Neural progenitor cell (in vitro differentiated cells): ENCODE measurements at places on chromosomes 1 and 21.

- no peak for DNase-seq
Measured at GRCh38 chr21:45085700-45086099, 11.3 kb downstream of the ADARB1 start.

DNA sequence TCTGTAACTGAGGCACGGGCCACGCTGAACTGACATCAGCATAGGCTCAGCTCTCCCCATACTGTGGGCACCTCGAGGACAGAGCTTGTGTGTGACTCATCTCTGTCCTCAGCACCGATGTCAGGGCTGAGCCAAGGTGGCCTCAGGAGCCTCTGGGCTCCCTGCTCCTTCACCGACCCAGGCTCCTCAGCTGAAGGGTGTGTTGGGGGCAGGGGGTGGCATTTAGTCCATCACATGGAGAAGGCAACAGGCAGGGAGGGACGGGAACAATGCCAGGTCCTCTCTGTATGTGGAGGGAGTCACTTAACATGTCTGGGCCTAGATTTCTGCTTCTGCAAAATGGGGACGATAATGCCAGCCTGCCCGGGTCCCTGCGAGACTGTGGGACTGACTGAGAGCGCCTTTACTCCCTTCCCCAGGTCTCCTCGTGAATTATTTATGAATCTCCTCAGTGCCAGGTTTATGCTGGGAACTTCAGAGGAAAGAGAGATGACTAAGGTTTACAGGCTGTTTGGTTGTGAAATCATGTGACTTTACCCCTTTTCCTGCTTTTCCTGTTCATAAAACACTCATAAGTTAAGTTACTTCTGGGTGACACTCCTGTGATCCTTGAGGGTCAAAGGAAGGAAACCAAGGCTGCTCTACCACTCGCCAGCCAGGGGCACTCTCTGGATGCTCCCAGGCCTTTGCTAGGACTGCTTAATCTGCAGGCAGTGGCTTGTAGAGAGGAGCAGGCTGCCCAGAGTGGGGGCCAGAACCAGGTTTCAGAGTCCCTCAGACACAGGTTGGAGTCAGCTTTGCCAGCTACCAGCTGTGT is 16.2 kb downstream of the TTC39A start:
- no peak for DNase-seq

DNA sequence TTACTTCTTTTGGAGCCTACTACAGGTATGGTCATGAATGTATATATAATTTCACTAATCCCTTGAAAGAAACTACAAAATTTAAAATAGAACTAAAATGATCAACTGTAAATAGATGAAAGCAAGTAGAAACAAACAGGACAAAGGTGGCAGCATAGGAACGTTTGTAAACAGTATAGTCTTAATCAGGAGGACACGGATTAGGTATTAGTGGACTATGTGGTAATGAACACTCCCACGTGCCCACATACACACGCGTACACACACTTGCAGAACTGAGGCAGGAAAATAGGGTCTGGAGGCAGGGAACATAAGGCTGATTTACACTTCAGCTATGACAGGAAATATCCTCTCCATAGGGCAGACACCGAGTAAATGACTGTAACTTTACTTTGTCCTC is 1397.8 kb downstream of the NCAM2 start:
- DNase-seq: no peak

GRCh38 chr1:40877698-40878097 is 15.5 kb upstream of the CITED4 start:
- no peak for DNase-seq

GRCh38 chr1:169119405-169119804 is 12.9 kb downstream of the ATP1B1 start:
- DNase-seq: no peak

GRCh38 chr1:91450260-91450659 is 45.6 kb upstream of the HFM1 start:
- no peak for DNase-seq

GRCh38 chr21:46097336-46098293 is at the start of gene COL6A2:
Gene COL6A2, plus strand, starts transcription at chr21:46098112.
- peak; percentile 84 for DNase-seq

DNA sequence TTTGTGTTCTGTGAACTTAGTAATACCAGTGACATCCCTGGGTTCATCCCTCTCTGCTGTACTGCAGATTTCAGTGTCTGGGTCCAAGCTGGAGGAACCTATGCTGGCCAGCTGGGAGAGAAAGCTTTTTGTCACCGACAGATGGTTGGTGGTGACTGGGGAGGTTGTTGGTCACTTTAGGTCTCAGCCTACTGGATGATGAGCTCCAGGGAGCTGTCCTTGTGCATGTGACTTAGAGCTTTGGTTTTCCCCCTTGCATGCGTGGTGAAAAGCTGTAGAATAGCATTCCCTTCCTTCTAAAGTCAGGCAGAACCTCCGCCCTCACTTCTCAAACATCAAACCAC is 22.9 kb upstream of the IKBKE start:
- no peak for DNase-seq

GRCh38 chr1:228349701-228350171 is 56.9 kb downstream of the TRIM11 start:
- DNase-seq: no peak

GRCh38 chr1:7888248-7889081 is 35.6 kb upstream of the UTS2 start:
- DNase-seq: no peak

DNA sequence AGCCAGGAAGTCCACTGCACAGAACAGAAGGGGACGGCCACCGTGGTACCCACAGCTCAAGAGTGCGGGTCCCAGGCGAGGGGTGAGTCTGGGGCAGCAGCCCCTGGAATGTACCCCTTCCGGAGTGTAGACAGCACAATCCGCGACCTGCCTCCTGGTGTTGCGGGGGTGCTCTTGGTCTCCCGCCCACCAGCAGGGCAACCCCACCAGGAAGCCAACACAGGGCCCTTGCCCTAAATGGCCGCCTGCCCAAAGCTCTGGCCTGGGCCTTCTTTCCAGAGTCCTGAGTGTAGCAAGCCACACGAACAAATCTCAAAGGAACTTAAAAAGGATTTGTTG is 1.1 kb upstream of the SLC19A1 start:
- no peak for DNase-seq

DNA sequence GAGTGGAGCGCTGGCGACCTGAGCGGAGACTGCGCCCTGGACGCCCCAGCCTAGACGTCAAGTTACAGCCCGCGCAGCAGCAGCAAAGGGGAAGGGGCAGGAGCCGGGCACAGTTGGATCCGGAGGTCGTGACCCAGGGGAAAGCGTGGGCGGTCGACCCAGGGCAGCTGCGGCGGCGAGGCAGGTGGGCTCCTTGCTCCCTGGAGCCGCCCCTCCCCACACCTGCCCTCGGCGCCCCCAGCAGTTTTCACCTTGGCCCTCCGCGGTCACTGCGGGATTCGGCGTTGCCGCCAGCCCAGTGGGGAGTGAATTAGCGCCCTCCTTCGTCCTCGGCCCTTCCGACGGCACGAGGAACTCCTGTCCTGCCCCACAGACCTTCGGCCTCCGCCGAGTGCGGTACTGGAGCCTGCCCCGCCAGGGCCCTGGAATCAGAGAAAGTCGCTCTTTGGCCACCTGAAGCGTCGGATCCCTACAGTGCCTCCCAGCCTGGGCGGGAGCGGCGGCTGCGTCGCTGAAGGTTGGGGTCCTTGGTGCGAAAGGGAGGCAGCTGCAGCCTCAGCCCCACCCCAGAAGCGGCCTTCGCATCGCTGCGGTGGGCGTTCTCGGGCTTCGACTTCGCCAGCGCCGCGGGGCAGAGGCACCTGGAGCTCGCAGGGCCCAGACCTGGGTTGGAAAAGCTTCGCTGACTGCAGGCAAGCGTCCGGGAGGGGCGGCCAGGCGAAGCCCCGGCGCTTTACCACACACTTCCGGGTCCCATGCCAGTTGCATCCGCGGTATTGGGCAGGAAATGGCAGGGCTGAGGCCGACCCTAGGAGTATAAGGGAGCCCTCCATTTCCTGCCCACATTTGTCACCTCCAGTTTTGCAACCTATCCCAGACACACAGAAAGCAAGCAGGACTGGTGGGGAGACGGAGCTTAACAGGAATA is 4.2 kb downstream of the TFAP2E start:
- DNase-seq: peak; percentile 42

DNA sequence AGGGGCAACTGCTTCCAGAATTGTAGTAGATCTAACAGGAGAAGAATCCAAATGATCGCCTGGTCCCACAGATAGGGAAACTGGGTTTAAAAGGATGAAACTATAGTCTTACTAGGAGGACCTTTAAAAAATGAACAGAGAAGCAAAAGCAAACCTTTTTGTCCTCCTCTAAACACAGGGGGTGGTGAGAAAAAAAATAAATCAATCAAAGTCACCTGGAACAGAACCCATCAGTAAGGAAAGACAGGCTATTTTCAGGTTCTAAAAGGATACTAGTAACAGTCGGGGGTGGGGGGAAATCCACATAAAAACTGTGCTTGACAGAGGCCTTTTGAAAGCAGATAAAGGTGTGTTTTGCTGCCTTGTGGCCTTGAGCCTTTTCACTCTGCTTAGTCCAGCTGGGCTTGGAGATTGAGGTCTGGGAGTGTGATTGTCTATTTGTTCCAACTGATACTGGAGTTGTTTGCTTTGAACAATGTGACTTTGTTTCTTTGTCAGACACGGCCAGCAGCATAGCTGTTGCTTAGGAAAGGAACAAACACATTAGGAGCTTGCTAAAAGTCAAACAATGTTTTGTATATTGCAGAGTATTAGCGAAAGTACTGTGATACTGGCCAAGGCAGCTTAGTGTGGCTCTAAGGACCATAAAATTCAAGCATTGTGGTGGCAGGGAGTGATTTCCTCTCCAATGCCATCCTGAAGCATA is 141.1 kb upstream of the IRF2BP2 start:
- DNase-seq: peak; percentile 28

GRCh38 chr21:34916446-34916845 is 132.7 kb downstream of the RUNX1 start:
- no peak for DNase-seq

GRCh38 chr1:238123201-238123600 is 232.5 kb upstream of the ZP4 start:
- DNase-seq: no peak

DNA sequence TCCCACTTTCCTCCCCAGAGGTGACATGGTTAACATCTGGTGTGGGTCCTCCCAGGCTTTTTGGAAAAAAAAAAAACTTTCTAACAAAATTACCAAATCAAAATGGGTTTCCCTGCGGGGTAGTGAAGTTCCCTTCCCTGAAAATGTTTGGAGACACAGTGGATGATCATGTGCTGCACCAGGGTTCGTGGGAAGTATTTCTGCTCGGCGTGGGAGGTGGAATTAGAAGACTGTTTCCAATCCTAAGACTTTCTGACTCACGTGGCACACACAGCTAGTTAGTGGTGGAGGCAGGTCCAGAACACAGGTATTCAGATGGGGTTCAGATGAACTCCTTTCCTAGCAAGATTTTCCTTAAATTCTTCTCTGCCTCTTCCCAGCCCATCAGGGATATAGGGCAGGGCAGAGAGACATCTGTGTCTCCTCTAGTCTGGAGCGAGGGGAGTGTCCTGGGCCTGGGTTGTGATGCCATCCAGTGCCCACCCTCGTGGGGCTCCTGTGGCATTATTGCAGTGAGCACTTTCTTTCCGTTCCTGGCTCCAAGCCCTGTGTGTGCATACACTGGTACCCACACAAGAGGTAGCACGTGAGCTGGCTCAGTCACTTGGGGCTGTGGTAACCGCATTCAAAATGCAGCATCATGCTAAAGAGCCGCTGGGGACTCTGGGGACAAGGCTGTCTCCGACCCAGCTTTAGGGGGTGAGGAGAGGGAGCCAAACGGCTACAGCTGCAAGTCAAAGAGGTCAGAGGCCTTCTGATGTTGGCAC is 27.5 kb downstream of the KCNC4 start:
- no peak for DNase-seq

DNA sequence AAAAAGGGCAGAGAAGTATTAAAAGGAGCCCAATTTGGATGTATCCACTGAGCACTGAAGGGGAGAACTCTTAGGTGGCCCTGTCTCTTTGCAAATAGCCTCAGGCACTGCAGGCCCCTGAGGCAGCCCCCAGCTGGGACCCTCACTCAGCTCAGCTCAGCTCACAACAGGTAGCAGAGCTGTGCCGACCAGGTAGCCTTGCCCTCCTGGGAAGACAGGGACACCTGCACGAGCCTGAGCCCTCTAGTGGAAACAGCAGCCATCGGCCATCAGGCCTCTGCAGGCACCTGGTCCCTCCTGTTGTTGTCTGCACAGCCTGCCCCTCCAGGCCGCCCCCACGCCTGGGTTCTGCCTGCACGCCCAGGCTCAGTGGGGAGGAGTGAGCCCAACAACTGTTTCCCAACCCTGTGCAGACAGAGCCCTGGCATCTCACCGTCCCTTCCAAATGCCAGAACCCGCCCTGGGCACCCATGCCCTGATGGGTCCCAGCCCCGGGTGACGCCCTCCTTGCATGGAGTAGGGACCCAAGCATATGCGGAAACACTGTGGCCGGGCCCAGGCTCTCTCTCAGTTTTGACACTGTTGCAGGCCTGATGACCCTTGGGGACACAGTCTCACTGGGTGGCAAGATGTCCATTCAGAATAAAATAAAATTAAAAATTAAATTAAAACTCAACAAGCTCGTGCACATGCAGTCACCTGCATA is 60.0 kb upstream of the AJAP1 start:
- DNase-seq: no peak

DNA sequence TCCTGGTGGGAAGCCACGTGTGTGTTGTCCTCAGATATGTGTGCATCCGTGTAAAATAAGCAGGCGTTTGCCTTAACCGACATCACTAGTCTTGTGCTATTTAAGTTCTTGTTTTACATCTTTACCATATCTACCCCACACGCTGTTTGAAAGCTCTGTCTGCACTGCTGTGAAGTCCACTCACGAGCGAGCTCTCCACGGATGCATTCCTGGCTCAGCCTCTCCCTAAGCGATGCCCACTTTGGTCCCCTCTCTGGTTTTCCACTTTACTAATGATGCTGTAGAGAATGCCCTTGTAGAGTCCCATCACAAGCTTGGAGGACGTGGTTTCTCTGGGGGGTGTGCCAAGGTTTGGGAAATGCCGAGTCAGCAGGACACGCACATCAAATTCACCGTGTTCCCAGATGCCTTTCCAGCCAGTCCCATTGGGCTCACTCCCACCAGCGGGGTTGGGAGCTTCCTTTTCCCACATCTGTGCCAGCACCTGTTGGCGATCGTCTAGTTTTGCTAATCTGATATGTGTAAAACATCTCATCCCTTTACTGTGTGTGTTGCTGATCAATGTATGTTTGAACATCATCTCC is 43.8 kb downstream of the ACTL8 start:
- DNase-seq: no peak

DNA sequence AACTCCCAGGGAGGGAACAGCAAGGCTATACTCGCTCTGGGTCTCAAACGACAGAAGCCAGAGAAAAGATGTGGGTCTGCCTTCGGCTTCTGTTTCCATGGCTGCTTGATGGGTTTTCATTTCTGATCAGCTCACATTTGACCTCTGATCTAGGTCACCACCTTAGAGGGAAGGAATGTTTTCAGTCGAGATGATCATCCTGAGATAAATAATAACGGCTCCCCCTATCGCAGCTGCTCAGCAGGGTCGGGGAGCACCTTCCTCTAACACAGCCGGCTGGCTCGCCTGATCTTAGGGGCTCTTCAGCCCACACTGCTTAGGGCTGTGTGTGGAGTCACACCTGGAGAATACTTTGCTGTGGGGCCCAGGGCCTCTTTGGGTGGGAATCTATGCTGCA is 53.1 kb upstream of the ZNF648 start:
- no peak for DNase-seq
